ENCODE measurements at places on chromosomes 3 and 15.
A peak's percentile ranks its signal among the peaks of the same experiment; 100 is the strongest.

GRCh38 chr3:129577925-129578786 lies 28.3 kb downstream of the PLXND1 start:
- DNase-seq, result no peak

GRCh38 chr3:16079519-16079918 lies 95.0 kb upstream of the GALNT15 start:
- DNase-seq, result no peak

GRCh38 chr15:69628256-69629093 lies 175.9 kb downstream of the RPLP1 start:
- no peak for DNase-seq

DNA sequence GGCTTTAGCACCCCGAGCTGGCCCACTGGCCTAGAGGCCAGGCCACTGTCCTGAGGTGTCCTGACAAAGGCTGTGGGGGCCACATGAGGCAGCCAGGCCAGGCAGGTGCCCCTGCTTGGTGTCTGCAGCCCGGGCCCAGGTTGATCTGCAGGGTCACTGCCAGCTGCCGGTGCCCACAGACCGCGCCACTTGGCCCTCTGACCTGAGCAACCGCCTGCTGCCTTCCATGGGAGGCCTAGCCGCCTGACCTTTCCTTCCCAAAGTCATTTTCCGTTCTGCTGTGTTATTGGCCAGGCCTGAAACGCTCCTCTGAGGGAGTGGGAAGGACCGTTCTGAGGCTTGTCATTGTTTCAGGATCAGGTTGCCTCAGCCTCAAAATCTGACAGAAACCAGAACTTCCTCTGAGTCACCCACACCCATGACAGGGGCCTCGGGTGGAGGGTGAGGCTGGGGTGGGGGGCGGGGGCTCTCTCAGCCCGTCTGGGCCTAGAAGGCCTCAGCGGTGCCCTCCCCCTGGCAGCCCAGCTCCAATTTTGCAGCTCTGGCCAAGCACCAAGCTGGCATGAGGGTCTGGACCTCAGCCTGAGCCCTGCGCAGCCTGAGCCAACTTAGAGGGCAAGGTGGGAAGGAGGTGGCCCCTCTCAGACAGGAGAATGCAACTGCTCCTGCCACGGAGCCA lies 140.7 kb upstream of the MEF2A start:
- peak; percentile 14 for DNase-seq

- DNase-seq, result no peak
Observed at GRCh38 chr3:60363817-60364216, 887.4 kb downstream of the FHIT start.

GRCh38 chr3:77001062-77001701 lies 38.7 kb upstream of the ROBO2 start:
- DNase-seq, result no peak

DNA sequence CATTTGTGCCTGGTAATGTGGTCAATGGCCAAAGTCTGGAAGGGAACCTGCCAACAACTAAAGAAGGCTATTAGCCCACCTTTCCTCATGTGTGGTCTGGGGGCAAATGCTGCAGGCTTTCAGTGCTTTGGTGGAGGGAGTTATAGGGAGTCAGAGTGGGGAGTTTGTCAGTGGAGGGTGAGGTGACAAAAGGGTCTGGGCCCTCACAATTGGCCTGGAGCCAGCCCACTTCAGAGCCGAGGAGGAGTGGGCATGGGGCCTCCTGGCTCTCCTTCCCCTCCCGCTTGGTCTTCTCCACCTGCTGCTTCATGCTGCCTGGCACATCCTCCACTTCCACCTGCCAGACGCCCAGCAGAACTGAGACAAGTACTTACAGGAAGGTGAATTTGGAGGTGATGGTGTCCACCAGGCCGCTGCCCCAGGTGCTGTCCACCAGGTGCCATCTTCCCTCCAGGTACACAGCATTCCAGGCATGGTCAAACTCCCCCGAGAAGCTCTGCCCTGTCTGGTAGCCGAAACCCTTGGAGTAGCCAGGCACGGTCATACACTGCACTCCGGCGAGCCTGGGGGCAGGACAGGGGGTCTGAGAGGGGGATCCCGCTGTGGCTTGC lies 40.9 kb downstream of the KY start:
- no peak for DNase-seq

GRCh38 chr3:14553871-14554270 lies 13.7 kb upstream of the GRIP2 start:
- DNase-seq, result no peak

- no peak for DNase-seq
Observed at GRCh38 chr3:181103605-181104004, 114.1 kb upstream of the DNAJC19 start.

DNA sequence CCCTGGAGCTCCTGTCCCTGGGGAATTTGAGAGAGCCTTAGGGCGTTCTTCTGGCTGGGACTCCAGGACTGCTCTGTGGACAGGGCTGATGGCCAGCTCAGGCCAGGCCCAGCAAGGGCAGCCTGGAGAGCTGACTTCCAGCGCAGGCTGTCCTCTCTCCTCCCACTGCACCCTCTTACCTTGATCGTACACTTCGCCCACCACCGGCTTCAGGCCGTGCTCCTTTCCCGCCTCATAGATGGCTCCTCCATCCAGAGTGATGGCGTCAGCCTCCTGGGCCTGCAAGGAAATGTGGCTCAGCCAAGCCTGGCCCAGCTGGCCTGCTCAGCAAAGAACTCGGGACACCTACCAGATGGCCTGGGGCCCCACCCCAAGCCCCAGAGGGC lies 3.1 kb downstream of the MELTF start:
- no peak for DNase-seq

- no peak for DNase-seq
Observed at GRCh38 chr3:23650371-23651140, 155.2 kb upstream of the UBE2E1 start.

DNA sequence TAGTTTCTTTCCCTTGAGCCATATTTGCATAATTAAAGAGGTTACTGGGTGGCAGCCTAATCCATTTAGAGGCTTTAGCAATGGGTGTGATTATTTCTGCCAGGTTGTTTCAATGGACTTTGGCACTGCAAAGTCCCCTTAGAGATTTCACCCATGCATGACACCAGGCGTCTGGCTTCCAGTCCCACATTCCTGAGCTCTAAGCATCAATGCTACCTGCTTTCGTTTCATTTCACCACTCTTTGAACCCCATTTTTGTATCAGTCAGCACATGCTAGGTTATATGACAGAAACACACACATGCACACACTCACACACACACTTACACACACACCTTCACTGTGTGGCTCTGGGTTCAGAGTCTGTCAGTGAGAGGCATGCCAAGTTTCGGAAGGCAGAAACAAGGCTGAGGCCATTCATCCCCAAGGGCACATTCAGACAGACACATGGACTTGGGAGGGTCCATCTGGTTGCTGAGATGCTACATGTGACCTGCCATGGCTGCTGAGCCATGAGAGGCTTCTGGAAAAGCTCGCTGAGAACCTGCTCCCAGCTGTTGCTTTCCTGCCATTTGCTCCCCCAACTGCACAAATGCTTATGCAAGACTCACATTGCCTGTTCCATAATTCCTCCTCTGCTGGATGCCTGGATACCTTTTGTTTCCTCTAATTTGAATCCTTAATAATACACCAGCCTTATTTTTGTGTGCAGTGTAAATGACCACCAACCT lies 354.1 kb downstream of the GABRG3 start:
- no peak for DNase-seq

- no peak for DNase-seq
Observed at GRCh38 chr3:146554151-146554760, 9.8 kb upstream of the PLSCR1 start.

GRCh38 chr3:103308921-103309320 lies 874.1 kb downstream of the ZPLD1 start:
- DNase-seq, result no peak

- no peak for DNase-seq
Observed at GRCh38 chr3:9229325-9229724, 20.1 kb downstream of the SRGAP3 start.

DNA sequence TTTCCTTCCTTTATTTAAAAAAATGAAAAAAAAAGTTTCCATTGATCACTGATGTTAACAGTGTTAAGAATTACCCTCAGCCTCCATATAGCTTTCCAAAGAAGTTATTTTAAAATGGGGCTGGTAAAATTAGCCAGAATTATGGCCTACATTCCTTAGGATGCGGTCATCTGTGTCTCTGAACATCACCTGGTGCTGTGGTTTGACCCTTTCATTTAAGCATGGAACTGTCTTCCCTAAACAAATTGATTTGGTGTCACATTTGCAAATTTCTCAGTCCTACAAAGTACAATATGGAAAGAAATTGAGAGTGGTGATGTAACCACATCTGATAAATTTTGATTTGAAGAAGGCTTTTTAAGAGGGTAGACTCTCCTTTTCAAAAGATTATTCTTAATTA lies 40.3 kb upstream of the ZPLD1 start:
- no peak for DNase-seq

DNA sequence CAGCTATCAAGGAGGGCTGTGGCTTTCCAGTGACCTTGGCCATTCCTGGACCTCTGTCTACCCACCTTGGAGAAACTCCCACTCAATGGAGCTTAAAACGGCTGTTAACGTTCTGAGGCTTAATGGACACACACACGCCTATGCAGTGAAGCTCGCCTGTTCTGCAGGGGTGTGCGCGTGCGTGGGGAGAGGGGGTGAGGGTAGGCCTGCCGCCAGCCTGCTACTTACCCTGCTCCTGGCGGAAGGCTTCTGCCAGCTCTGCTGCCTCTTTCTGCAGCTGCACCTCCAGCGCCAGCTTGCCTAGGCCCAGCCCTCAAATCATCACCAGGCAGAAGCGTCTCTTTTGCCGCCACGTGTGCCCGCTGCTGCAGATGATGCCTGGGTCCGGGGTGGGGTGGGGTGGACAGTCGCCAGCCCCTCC lies 23.2 kb upstream of the PARL start:
- DNase-seq, result no peak

GRCh38 chr15:71274448-71274798 lies 159.2 kb downstream of the THSD4 start:
- no peak for DNase-seq

DNA sequence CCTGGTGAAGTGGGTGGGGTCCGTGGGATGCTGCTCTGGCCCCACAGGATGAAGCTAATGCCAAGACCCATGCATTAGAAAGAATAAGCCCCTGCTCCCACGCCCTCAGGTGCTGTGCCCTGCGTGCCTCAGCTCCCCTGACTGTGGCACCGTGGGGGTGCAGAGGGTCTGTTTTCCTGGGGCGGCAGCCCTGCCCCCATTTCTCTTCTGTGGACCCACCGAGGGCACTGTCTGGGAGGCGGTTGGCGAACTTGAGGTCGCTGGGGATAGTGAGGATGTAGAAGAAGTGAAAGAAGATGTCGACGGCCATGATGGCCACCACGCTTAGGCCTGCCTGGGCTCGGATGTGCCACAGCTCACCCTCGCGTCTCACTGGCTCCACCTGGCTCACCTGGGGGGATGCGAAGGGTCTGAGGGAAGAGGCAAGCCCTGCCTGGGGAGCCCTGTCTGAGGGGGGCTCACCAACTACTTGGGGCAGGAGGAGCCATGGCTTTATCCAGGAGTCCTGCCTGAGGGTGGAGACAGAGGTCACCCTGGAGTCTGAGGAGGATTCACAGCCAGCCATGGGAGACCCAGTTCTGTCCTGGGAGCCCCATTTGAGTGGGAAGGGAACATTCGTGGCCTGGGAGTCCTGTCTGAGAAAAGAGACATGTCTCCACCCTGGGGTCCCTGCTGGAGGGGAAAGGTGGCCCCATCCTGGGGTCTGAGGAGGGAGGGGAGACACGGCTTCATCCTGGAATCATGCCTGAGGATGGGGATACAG lies 5.1 kb downstream of the HHATL start:
- no peak for DNase-seq

- DNase-seq, result no peak
Observed at GRCh38 chr3:145983101-145983500, 177.9 kb downstream of the PLOD2 start.

DNA sequence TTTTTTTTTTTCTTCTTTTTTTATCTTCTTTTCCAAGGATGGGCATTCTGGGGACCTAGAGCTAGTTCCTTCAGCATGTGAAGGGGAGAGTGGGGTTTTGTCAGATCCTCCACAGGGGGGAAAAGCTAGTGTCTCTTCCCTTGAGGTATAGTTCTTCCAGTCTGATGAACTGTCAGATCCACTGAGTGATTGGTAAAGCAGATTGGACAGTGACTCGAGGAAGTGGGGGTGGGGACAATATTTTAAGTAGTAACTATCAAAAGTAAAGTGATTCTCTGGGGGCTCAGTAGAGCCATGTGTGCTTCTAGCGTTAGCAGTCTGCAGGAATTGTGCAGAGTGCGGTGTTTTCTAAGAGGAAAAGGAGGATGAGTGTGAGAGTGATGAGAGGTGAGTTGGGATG lies 62.0 kb upstream of the TRIM71 start:
- no peak for DNase-seq

DNA sequence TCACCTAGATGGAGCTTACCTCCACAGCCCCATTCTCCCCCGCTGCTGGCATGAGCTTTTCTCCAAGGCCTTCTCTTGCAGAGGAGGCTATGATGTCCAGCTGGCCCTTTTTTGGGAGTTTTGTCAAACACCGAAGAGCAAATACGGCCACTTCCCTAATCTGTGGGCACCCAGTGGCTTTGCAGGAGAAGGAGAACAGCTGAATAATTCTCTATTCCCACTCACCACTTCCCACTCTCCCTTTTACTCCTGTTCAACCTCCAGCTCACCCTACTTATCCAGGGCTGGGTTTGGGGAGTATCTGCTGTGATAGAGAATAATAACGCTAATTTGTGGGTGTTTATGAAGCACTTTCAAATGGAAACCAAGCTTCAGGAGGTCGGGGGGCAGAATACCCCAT lies 93.0 kb downstream of the AAGAB start:
- DNase-seq, result no peak
